Hematopoietic multipotent progenitor cell treated with erythropoietin and hydrocortisone succinate and interleukin-3 and kit ligand, for 17 days (in vitro differentiated cells): ENCODE measurements at places on chromosomes 4 and X.

DNA sequence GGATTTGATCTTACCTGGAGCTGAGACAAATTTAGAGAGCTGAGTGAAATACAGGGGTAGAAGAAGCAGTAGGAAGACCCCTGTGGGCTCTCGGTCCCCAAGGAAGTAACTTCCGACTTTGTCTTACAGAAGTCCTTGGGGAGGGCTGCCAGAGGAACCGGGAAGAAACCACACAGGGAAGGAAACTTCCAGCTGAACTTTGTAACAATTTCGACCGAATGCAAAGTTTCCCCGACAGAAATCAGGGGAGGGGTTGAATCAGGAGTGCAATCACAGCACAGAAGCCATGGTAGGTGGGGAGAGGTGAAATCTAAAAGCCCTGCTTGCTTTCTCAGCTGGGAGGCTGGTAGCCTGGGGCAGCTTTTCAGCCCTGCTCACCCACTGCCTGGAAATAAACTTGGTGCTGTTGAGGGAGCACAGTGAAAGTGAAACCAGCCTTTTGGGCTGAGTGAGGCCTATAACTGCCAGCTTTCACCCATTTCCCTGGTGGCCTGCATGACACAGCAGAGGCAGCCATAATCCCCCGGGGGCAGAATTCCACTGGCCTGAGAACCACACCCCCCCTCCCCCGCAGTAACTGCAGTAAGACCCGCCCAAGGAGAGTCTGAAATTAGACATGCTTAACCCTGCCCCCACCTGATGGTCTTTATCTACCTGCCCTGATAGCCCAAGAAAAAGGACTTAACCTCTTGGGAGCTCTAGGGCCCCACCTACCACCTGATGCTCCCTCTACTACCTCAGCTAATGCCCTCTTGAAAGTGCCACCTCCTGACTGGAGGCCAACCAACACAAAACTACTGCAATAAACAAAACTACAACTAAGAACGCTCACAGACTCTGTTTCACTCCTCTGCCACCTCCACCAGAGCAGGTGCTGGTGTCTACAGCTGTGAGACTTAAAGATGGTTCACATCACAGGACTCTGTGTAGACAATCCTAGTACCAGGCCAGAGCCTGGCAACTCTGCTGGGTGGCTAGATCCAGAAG, 248.2 kb downstream of the PARM1 start:
- DNase-seq = no peak

GRCh38 chrX:126820700-126821420, 1.3 kb downstream of the PRR32 start:
- no peak for DNase-seq

- peak; percentile 3 for DNase-seq
These were observed 750 bp downstream of the ARMCX5 start for GRCh38 chrX:102599951-102600579.

DNA sequence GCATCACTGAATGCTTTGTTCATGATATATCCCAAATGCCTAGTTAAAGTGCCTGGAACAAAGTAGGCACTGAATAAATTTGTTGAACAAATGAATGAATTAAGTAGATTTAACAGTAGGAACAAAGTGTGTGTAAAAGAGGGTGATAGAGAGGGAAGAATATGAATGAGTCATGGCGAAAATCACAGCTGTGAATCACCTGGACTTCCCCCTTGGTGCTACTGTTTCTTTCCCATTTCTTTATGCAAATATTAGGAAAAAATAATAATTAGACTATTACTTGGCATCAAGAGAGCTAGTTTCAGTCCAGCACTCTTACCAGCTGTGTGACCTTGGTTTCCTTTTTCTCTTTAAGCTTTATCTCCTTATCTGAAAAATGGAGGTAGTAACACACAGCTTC, 9.2 kb downstream of the SPIN3 start:
- DNase-seq = no peak

DNA sequence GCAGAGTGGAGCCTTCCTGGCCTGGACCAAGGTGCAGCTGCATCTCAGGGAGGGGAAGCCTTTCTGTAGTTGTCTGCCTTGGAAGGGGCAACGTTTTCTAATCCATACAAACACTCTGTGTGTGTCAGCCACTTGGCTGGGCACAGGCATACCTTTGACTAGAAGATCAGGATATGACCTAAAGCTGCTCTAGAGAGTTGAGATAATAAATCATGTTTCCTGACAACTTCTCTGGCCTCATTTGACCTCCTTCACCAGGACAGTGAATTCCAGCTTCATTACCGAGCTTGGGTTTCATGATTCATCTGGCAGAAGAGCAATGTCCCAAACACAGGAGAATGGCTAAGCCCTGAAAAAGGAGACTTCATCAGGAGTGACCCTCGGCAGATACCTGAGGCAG, 89.6 kb upstream of the KIT start:
- DNase-seq = no peak

DNA sequence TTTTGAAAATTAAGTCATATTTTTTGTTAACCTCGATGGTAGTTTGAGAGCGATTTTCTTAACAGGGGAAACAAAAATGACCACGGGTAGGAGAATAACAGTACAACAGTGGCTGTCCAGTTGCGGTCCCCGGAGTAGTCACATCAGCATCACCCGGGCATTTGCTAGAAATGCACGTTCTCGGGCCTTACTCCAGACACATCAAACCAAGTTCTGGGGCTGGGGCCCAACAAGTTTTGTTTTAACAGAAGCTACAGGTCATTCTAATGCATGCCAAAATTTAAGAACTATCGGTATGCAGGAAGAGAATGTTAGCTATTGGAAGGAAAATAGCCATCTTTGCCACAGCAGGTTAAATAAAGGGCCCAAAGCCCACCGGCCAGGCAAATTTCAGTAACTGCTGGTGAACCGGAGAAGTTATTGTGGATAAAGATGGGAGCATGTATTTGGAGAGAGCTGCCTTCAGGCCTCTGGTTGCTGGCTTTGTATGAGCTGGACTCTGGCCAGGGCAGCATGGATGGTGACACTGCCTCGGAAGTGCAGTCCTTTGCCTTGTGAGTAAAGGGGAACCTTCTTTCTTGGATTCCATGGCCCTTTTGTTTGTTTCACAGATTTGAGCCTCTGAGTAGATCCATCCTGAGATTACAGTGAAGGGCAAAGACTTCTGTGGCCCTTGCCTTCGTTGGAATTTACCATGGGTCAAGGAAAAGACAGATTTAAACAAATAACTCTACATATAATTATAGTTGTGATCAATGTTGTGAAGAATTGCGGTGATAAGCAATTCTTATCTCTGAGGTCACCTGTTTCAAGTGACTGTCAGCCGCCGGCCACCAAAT, 62.1 kb downstream of the TBC1D14 start:
- DNase-seq = no peak

DNA sequence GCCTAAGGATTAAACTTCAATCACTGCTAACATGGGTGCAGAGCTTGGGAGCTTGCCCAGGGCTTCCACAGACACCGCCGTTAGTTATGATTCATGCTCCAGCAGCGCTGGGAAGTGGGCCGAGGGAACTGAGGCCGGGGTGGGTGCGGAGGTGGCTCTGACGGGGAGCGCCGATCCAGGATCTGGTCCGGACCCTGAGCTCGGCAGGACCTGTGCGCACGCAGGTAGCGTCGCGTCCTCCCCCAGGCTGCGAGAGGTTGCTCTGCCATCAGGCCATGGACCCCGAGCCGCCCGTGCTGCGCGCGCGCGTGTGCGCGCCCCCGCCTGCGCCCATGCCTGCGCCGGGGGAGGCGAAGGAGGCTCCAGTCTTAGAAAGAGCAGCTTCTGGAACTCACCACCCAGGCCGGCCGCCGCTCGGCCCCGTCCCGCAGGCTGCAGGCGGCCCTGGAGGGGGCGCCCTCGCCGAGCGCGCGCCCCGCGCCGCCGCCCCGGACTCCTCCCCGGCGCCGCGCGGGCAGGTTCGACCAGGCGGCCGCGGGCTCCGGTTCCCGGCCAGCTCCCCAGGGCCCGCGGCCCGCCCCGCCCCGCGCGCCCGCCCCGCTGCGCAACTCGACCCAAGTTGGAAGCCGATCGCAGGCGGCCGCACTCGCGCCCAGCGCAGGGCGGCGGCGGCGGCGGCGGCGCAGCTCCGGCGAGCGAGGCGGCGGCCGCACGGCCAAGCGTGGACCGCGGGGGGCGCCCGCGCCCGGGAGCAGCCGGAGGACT, 732 bp upstream of the ADRA2C start:
- no peak for DNase-seq

- DNase-seq = no peak
These were observed 1.8 kb downstream of the PRDM8 start for GRCh38 chr4:80199004-80199560.

- no peak for DNase-seq
These were observed 9.1 kb downstream of the HTRA3 start for GRCh38 chr4:8278421-8279287.

DNA sequence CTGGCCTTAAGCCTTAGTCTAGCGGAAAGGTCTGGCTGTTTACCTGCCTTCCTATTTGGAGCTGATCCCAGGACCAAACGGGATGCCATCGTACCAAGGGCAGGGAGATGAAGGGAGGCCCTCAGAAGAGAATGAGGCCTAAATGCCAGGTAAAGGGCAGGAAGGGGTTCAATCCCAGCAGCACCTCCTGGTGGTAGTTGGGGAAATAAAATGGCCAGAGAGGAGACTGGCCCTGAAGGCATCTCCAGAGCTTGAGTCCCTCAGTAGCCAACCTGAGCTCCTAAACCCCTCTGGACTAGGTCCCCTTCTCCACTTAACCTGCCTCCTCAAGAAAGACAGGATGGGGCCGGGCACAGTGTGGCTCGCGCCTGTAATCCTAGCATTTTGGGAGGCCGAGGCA, 53.7 kb downstream of the KDM5C start:
- DNase-seq = no peak

DNA sequence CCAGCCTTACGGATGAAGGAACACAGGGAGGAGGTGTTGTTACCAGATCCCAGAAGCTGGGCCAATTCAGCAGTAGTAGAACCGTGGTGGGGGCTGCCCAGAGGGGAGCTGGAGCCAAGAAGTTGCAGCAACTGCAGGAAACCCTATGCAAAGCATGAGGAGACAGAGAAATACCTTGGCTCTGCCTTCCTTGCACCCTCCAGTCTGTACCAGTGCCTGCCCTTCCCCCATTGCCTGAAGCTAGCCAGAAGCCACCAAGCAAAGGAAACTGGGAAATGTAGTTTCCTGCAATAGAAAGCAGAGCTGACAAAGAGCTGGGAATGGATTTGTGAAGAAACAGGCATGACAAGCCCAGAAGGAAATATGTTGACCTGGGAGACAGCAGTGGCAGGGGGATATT, 108.7 kb upstream of the FUNDC1 start:
- no peak for DNase-seq

- DNase-seq = no peak
These were observed 20.1 kb downstream of the GAK start for GRCh38 chr4:911871-912490.

GRCh38 chr4:84530454-84530853, 31.4 kb upstream of the NKX6-1 start:
- no peak for DNase-seq

DNA sequence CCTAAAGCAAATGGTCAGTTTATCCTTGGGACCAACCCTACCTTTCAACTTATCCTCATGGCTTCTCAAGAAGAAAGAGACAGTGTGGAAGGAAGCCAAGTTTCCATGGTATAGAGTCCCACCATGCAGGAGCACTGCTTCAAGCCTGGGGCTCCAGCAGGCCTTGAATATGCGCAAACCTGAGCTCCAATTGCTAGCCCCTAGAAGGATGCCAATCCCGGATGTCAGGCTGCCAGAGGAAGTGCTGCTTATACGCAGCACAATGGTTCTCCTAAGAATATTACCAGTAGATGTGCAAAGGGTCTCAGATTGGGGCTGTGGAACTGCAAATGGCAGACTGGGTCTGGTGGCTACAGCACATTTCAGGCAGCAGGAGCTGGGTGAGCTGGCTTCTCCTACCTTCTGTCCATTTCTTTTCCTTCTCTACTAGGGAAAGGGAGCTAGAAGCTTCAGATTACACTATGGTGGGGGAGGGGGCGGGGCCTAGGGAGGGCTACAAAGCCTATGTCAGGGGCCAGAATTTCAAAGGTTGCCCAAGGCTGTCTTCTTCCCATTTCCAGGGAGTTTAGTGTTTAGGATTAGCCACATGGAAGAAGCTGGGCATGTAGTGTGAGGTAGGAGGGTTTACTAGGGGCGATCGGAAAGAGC, 40.7 kb upstream of the CITED1 start:
- no peak for DNase-seq

DNA sequence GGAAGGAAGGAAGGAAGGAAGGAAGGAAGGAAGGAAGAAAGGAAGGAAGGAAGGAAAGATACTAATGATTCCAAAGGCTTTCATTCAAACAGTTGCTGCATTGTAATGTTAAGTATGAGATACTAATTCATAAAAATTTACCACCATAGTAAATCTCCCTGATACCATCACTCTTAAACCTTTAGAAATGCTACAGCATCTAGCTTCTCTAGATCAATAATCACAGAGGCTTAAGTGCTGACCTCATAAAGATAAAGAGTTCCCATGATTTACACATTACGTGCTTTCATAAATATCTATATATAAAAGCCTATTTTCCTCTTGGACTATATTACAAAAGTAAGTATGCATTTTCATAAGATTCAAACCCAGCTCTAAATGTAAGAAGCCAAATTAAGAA, 36.4 kb downstream of the F9 start:
- no peak for DNase-seq

GRCh38 chr4:141636771-141637460, 533 bp downstream of the IL15 start:
- no peak for DNase-seq

DNA sequence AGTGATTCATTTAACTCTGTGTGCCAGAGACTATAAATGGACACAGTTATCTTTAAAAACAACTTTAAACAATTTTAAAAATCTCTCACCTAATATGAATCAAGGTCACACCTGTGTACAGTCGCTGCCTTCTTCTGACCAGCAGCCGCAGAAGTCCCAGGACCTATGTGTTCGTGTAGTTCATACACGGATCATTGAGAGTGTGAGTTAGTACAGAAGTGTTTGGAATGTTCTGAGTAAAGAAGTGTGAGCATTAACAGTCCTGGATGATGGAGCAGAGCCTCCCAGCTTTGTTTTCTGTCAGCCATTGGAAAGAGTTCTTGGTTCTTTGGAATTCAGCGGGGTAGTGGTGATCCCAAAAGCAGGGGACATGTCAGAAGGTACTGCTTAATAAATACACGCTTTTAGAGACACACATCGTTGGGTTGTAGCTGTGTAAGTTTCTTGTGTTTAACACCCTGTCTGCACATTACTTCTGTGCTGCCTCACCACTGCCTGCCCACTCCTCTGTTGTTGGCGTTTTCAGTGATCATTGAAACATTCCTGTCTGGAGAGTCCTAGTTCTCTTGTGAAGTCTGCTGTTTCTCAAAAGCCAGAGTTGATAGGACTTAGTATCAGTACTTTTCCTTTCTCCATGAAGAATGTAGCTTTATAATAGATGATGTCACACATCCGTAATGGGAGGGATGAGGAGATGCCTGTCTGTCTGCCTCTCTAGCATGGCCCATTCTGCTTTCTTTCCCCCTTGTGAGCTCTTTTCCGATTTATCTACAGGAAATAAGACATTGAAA, 90.6 kb downstream of the PTTG2 start:
- DNase-seq = no peak

DNA sequence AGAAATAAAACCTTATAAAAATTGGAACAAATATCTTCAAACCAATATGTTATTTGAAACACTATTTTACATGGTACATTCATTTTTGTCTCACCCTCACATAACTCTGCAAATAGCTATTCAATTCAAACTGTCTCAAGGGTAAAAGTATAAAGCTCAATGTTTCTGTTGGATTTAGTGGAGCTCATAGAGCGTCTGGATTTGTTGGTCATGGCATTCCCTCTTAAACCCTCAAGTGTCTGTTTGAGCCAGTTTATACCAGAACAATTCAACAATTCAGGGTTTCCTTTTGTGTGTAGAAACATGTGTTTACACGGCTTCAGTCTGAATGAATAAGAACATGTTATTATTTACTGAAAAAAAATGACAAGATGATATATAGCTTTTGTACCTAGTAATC, 161.6 kb downstream of the PCDH18 start:
- no peak for DNase-seq

GRCh38 chr4:107017443-107018343, 18.4 kb downstream of the DKK2 start:
- DNase-seq = no peak
